ENCODE measurements at places on chromosomes 2 and 18. TPM values are rescaled to one million over a fixed set of nuclear protein-coding genes. Genes with fewer than 3 reads are reported as not detected.

SGPP2 gene
- total RNA-seq, result 31.2 TPM

TMEM182 gene
- total RNA-seq, result 2.1 TPM

UPP2 gene
- total RNA-seq, result not detected

LOXL3 gene
- total RNA-seq, result 2.0 TPM

ADD2 gene
- total RNA-seq, result 6.9 TPM

NETO1 gene
- not detected for total RNA-seq

GTF2A1L gene
- 0.39 TPM for total RNA-seq

ANKRD53 gene
- total RNA-seq, result not detected

FOXD4L1 gene
- 0.32 TPM for total RNA-seq

ELMOD3 gene
- 15.9 TPM for total RNA-seq

ACVR1C gene
- 1.1 TPM for total RNA-seq

CGREF1 gene
- 12.9 TPM for total RNA-seq

IGFBP2 gene
- total RNA-seq, result 11.1 TPM

NOSTRIN gene
- not detected for total RNA-seq

GRCh38 chr2:98776136-98776535, 45.2 kb upstream of the MGAT4A start:
- no peak for DNase-seq
- H3K27me3 ChIP-seq, result peaks cover 2% of the 10 kb centered on the region

DNA sequence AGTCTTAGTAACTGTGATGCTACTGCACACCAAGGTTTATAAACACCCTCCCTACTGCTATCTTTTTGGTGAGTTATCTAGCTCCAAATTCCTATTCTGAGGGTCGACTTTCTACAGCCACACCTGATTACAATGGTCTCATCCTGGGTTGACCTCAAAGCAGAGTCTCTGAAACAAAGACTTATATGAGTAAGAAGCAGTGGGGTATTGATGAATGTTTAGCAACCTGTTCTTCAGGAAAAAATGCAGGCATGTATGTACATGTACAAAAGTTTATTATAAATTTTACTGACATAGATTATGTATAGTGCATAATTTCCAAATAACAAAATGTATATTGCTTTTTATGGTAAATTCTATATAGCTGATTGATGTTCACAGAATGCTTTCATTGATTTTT, 51.6 kb upstream of the FMNL2 start:
- no peaks in the 10 kb centered on the region for H3K27me3 ChIP-seq
- no peaks in the 10 kb centered on the region for H3K4me1 ChIP-seq
- H3K27ac ChIP-seq, result no peak overlapping the region

GRCh38 chr18:75828379-75828778, 400.9 kb upstream of the SMIM21 start:
- no peaks in the 10 kb centered on the region for H3K36me3 ChIP-seq
- H3K4me3 ChIP-seq, result no peak overlapping the region
- H3K4me1 ChIP-seq, result no peaks in the 10 kb centered on the region
- no peak overlapping the region for H3K27ac ChIP-seq

DNA sequence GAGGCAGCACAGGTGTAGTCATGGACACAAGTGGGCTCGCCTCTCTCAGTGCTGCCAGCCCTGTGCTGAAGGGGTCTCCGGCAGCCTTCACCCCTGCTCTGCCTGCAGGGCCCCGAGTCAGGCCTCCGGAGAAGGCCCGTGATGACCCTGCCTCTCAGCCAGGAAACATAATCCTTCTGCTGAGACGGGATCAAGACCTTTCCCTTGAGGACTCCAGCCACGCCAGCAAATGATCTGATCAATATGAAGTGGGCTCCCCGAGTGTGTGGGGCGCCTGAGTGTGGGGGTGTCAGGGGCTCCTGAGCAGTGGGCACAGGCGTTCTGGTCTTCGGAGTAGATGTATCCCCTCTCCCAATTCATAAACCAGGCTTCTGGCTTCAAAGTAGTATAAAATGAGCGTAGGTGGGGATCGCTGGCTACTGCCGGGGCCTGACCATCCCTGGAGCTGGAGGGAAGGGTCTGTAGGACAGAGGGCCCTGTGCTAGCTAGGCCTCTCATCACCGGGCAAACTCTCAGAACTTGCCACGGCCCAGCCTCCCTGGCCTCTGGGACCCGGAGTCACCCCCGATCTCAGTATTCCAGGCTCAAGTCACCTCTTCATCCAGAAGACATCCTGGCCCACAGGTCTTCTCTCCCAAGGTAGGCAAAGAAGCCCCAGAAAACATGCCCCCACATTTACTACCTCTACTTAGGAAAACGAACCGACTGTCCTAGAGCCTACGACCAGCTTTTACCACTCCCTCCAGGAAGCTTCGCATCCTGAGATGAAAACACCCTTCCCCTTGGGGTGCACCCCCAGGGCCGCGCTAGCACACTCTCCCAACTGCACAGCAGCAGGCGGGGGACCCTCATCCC, 33.6 kb downstream of the CRACDL start:
- no peak overlapping the region for H3K27ac ChIP-seq
- H3K4me1 ChIP-seq, result no peaks in the 10 kb centered on the region
- no peak for DNase-seq
- peaks cover 7% of the 10 kb centered on the region for H3K27me3 ChIP-seq

GRCh38 chr18:3472681-3473544, 22.9 kb downstream of the TGIF1 start:
- no peak overlapping the region for H3K4me3 ChIP-seq
- H3K4me1 ChIP-seq, result peaks cover 12% of the 10 kb centered on the region
- H3K27ac ChIP-seq, result no peak overlapping the region
- H3K36me3 ChIP-seq, result peaks cover 3% of the 10 kb centered on the region

DNA sequence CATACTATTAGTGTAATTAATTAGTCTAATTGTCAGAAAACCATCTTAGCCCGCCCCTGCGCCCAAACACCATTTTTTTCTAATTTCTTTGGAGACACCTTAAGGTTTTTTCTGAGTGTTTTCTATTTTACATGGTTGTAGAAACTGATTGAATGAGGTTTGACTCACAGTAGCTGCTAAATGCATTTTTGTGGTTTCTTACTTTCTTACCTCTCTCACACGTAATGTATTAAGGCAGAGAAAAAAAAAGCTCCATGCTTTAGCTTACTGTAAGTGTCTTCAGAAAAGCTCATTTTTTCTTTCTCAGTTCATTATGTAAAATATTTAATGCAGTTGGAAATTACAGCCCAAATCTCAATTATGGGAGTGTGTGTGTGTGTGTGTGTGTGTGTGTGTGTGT, 548.5 kb upstream of the LRRTM4 start:
- no peaks in the 10 kb centered on the region for H3K36me3 ChIP-seq
- H3K4me3 ChIP-seq, result no peak overlapping the region
- H3K27me3 ChIP-seq, result no peaks in the 10 kb centered on the region

DNA sequence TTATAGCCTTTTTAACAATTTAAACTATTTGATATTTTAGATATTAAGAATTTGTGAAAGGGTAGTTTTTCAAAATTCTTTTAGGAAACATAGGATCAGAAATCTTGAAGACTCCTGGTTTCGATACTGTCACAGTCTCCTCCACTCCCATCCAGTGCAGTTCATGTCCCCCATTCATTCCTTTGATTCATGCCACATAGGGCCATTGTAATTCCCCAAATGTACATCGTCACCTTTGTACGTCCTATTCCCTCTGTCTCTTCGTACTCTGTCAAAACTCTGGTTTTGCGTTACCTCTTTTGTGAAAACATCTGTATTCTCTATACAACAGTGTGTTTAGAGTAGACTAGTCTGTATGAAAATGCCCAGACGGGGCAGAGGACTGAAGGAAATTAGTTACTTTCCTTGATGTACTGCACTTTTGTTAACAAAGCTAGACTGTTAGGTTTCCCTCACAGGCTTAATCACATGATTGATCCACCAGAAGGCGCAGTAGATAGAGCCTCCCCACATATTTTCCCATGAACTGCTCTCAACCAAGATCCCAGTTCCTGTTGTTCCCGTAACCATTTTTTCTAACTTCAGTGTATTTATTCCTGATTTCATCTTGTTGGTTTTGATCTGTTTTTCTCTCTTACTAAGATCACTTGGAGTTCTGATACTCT, 2.5 kb downstream of the MRPL35 start:
- peaks cover 14% of the 10 kb centered on the region for H3K36me3 ChIP-seq
- H3K27me3 ChIP-seq, result no peaks in the 10 kb centered on the region
- H3K4me3 ChIP-seq, result peak overlapping the region; percentile 46
- DNase-seq, result no peak

GRCh38 chr2:40123746-40124145, 328.1 kb downstream of the SLC8A1 start:
- no peaks in the 10 kb centered on the region for H3K36me3 ChIP-seq
- H3K27me3 ChIP-seq, result no peaks in the 10 kb centered on the region
- no peak overlapping the region for H3K27ac ChIP-seq
- DNase-seq, result no peak
- H3K4me1 ChIP-seq, result peaks cover 10% of the 10 kb centered on the region
- H3K4me3 ChIP-seq, result no peak overlapping the region

- DNase-seq, result peak; percentile 69
- H3K27me3 ChIP-seq, result peaks cover 2% of the 10 kb centered on the region
- H3K27ac ChIP-seq, result peak overlapping the region; percentile 90
Observed at GRCh38 chr18:3624935-3625741, 175.2 kb downstream of the TGIF1 start.

GRCh38 chr18:72360634-72361033, 183.5 kb downstream of the CBLN2 start:
- no peaks in the 10 kb centered on the region for H3K36me3 ChIP-seq
- H3K27ac ChIP-seq, result no peak overlapping the region
- no peak for DNase-seq
- no peak overlapping the region for H3K4me3 ChIP-seq
- H3K4me1 ChIP-seq, result no peaks in the 10 kb centered on the region

DNA sequence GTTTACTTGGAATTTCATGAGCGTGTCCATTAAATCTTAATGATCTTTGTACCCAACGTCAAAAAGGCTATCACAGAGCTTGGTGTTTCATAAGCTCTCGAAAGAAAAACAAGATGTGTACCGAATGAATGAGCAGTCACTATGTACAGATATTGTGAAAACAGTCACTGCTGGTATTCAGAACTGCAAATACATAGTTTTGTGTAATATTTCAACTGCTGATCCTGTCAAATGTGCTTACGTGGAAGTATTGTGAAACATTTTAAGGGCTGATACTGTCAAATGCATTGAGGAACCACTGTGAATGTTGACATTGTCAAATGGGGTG, 184.2 kb upstream of the KLHL29 start:
- H3K4me1 ChIP-seq, result no peaks in the 10 kb centered on the region
- no peak overlapping the region for H3K27ac ChIP-seq
- H3K4me3 ChIP-seq, result no peak overlapping the region
- H3K36me3 ChIP-seq, result no peaks in the 10 kb centered on the region
- peaks cover 2% of the 10 kb centered on the region for H3K27me3 ChIP-seq
- no peak for DNase-seq

DNA sequence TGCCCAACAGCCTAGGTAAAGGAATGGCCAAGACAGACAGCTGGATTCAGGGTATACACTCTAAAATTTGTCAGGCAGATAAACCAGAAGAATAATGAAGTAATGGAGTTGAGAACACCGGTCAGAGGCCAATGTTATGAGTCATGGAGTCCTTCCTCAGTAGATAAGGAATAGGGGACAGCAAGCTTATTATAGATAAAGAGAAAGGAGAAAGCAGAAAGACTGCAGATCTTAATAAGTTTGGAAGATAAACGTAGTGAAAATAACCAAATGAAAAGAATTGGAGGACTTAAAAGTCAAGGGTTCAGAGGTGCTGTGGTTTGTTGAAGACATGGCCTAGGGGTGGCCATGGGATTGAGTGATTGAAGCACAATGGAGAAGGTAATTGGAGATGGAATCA, 63.5 kb upstream of the NFE2L2 start:
- H3K27ac ChIP-seq, result no peak overlapping the region
- peaks cover 7% of the 10 kb centered on the region for H3K36me3 ChIP-seq
- DNase-seq, result no peak

DNA sequence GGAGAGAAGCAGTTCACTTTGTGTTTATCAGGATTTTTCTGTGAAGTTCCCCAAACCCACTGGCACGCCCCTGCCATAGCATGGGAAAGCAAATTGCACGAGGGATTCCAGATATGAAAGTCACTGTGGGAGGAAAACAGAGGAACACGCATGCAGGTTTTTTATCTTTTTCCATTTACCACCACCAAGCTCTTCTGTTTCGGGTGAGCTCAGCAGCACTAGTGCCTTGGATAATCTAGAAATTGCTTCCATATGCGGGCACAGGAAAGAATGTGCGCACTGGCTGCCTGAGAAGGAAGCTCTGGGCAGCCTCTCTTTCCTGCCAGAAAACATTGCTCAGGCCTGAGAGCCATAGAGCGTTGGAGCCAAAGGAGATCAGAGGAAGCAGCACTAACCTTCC, 65.9 kb upstream of the WIPF1 start:
- DNase-seq, result no peak
- H3K4me3 ChIP-seq, result no peak overlapping the region
- H3K27ac ChIP-seq, result no peak overlapping the region
- H3K27me3 ChIP-seq, result no peaks in the 10 kb centered on the region
- peaks cover 18% of the 10 kb centered on the region for H3K36me3 ChIP-seq

DNA sequence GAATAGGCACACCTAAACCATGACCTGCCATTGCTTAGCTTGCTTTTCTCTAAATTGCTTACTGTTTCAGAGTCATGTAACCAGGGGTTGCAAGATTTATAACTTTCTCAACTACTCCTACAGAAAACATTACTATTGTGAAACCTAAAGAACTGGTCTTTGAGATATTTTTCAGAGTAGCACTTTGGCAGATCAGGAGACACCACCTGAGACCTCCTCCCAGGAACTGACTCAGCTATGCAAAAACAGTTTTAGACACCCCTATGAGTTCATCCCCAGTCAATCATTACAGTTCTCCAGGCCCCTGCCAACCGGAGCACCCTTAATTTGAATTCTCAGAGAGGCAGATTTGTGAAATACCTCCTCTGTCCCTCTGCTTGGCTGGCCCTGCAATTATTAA, 80.3 kb downstream of the MBOAT2 start:
- H3K27me3 ChIP-seq, result peaks cover 9% of the 10 kb centered on the region
- no peak for DNase-seq
- H3K27ac ChIP-seq, result no peak overlapping the region
- no peaks in the 10 kb centered on the region for H3K4me1 ChIP-seq
- H3K4me3 ChIP-seq, result no peak overlapping the region
- no peaks in the 10 kb centered on the region for H3K36me3 ChIP-seq

DNA sequence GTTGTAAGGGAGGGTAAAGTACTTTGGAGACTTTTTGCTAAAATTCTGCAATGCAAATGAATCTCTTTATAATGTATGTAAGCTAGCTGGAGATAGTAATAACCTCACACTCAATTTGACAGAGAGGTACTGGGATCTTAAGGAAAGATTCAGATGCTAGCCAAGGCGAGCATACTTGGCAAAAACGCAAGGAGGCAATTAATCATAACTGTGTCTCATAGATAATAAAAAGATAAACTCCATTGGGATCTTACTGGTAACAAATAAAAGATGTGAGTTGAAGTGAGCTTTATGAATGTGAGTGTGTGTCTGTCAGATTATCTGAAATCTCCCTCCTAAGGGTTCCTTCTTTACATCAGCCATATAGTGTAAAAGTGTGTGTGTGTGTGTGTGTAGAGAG, 533.0 kb downstream of the TMX3 start:
- DNase-seq, result no peak
- no peaks in the 10 kb centered on the region for H3K27me3 ChIP-seq
- no peak overlapping the region for H3K27ac ChIP-seq
- H3K4me3 ChIP-seq, result no peak overlapping the region

- H3K27me3 ChIP-seq, result peaks cover 12% of the 10 kb centered on the region
- no peak overlapping the region for H3K4me3 ChIP-seq
- DNase-seq, result no peak
- H3K27ac ChIP-seq, result no peak overlapping the region
- H3K4me1 ChIP-seq, result no peaks in the 10 kb centered on the region
Observed at GRCh38 chr2:12074126-12074844, 327.9 kb downstream of the LPIN1 start.

- no peak overlapping the region for H3K27ac ChIP-seq
- peaks cover 39% of the 10 kb centered on the region for H3K27me3 ChIP-seq
- H3K4me3 ChIP-seq, result no peak overlapping the region
- H3K36me3 ChIP-seq, result no peaks in the 10 kb centered on the region
- no peak for DNase-seq
Observed at GRCh38 chr18:12409469-12409868, 1.7 kb downstream of the PRELID3A start.

GRCh38 chr2:138239902-138240491, 261.6 kb upstream of the SPOPL start:
- H3K36me3 ChIP-seq, result no peaks in the 10 kb centered on the region
- no peak overlapping the region for H3K27ac ChIP-seq
- H3K4me1 ChIP-seq, result no peaks in the 10 kb centered on the region
